ENCODE measurements at places on chromosomes 13 and 19.
A peak's percentile ranks its signal among the peaks of the same experiment; 100 is the strongest.

DNA sequence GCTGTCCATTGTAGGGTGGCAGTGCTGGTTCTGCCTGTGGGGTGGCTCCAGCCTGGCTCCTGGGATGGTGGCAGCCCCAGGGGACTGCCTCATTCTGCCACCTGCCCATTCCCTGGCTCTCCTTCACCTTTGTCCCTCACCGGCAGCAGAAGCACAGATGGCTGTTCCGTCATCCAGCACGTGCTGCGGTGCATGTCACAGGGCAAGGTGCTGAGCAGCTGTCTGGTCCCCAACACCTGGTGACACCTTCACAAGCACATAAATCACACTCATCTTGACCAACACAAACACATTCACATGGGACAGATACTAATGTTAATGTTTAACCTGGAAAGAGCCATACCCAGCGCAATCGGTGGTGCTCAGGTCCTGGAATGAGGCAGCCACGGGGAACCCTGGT lies 126.8 kb downstream of the UQCRFS1 start:
- DNase-seq = no peak

DNA sequence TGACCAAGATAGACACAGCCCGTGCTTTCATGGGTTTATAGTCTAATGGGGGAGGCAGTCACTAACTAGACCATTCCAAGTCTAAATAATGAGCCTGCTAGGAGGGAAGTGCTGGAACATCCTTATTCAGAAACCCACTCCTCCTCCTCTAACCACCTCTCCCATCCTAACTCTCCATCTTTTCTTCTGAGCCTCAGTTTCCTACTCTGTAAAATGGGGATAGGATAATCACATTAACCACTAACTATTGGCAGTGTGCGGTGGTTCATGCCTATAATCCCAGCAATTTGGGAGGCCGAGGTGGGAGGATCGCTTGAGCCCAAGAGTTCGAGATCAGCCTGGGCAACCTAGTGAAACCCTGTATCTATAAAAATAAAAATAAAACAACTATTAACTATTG lies 68.7 kb downstream of the MAP4K1 start:
- no peak for DNase-seq

- no peak for DNase-seq
Observed at GRCh38 chr19:1222394-1222793, 15.4 kb downstream of the CBARP start.

DNA sequence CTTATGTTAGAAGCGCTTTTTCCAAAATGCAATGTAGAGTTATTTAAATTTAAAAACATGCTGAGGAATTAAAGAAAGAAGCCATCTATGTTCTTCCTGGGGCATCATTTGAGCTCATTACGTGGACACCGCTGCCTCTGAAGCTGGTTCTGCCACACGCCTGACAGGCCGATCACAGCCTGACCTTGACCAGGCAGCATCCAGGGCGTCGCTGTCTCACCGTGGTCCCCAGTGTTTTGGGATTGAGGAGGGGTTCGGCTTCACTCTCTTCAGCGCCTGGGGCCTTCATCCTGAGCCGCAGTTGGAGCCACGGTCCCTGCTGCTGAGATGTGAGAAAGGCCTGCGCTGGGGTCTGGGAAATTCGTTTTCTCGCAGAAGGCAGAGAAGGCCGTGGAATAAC lies 64.0 kb downstream of the ATP11A start:
- DNase-seq = no peak

DNA sequence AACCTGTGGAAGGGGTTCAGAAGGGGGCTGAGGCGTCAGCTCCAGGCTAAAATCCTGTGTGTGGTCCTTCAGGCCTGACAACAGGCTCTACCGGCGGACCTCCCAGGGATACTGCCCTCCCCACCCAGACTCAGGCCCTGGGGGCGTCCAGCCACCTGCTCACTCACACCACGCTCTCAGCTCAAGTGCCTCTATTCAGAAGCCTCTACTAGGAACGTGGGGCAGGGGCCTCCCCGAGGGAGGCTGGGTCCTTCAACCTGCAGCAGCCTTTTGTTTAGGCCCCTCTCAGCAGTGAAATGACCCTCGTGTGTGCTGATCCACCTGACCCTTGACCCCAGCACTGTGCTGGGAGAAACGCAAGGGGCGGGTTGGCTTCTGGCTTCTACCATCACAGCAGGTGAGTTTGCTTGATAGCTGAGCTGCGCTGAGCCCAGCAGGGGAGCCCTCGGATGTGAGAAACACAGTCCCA lies 10.6 kb downstream of the PLPP2 start:
- DNase-seq = no peak

GRCh38 chr19:39398297-39398864 lies 7.2 kb downstream of the MED29 start:
- DNase-seq = no peak

- DNase-seq = no peak
Observed at GRCh38 chr19:35247526-35248309, 1.1 kb upstream of the LSR start.

DNA sequence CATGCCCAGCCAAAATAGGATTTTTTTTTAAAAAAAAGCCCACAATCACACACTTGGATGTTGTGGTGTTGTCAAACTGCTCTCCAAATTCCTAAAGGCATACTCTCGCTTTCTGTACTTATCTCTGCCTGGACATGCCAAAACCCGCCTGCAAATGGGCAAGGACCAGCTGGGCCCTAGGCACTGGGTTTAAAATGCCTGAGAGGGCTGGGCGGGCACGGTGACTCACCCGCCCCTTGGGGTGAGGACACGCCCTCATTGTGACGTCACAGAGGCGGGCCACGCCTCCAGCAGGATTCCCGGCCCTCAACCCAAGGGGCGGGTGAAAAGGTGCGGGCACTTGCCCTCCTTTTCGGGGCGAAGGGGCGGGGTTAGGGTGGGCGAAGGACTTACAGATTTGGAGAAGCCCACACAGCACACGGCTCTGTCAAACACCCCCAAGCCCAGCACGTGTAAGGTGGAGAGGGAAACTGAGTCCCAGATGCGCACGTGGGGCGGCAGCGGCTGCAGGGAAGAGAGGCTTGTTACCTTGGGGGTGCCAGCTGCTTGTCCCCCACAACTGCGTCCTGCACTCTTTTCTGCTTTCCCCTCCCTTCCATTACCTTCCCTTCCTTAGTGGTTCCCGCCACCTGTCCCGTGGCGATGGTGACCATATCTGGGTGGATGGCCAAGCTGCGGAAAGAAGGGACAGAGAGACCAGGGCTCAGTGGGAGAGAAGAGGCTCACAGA lies 6.6 kb downstream of the EML2 start:
- peak; percentile 66 for DNase-seq

DNA sequence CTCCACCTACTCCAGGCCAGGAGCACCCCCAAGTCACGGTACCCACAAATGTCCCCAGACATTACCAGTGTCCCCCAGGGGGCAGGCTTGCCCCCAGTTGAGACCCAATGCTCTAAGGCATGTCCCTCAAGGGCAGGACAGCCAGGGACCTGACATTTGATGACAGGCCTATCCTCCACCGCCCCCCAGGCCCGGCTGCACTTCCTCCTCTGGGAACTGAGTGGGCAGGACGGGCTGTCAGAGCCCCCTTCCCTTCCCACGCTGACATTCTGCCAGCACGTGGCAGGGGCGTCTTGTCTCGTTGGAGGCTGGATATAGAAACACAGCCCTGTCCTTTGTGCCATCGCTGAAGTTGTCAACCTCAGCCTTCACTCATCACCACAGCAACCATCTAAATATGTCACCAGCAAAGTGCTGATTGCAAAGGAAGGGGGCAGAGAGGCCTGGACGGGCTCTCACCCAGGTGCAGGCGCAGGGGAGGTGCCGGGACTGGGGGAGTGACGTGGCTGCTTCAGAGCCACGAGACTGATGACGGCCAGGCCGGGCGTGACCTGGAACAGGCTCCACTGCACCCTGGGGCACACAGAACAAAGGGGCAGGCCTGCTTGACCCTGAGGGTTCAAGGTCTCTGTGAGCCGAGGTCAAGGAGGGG lies 38.4 kb downstream of the GNG7 start:
- no peak for DNase-seq

- no peak for DNase-seq
Observed at GRCh38 chr13:53010374-53011105, 18.1 kb upstream of the OLFM4 start.

DNA sequence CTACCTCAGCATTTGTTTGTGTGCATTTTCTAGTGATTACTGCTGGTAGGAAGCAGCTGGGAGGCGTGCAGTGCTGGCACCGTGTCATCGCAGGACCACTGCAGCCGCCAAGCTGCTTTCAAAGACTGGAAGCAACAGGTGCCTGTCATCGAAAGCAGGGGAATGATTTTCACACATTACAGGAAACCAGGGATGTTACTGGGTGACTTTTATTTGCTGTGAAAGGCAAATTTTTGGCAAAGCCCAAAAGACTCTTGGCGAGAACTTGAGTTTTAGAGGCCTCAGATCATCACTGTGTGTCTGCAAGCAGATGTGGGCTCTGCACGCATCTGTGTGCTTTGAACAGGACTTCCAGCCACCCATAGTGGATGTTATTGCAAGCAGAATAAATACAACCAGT lies 176.4 kb downstream of the FLT1 start:
- DNase-seq = no peak

GRCh38 chr19:10284960-10285278 lies 1.8 kb upstream of the ICAM4 start:
- DNase-seq = no peak

GRCh38 chr13:25306671-25307464 lies 5.4 kb downstream of the NUP58 start:
- DNase-seq = no peak

- DNase-seq = no peak
Observed at GRCh38 chr13:50075619-50076097, 60.4 kb downstream of the KCNRG start.

DNA sequence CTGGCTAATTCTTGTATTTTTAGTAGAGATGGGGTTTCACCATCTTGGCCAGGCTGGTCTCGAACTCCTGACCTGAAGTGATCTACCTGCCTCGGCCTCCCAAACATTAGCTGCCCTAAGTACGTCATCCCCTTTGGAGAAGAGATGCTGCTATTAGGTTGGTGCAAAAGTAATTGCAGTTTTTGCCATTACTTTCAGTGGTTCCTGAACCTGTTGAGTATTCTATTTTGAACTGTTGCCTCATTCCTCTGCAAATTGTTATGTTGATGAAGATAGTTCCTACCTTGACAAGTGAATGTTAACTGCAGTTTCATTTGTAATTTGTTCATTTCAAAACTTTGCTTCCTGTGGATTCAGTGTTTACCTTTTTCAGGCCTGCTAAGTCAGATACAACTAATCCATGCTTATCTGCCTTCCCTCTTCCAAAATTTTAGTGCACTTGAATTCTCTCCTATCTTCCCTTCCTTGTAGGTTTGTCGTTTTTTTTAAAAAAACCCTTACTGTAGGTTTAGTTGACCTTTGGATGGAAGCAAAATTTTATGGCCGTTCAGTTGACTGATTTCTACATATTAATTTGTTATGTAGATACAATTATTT lies 24.0 kb downstream of the ZMYM2 start:
- no peak for DNase-seq

DNA sequence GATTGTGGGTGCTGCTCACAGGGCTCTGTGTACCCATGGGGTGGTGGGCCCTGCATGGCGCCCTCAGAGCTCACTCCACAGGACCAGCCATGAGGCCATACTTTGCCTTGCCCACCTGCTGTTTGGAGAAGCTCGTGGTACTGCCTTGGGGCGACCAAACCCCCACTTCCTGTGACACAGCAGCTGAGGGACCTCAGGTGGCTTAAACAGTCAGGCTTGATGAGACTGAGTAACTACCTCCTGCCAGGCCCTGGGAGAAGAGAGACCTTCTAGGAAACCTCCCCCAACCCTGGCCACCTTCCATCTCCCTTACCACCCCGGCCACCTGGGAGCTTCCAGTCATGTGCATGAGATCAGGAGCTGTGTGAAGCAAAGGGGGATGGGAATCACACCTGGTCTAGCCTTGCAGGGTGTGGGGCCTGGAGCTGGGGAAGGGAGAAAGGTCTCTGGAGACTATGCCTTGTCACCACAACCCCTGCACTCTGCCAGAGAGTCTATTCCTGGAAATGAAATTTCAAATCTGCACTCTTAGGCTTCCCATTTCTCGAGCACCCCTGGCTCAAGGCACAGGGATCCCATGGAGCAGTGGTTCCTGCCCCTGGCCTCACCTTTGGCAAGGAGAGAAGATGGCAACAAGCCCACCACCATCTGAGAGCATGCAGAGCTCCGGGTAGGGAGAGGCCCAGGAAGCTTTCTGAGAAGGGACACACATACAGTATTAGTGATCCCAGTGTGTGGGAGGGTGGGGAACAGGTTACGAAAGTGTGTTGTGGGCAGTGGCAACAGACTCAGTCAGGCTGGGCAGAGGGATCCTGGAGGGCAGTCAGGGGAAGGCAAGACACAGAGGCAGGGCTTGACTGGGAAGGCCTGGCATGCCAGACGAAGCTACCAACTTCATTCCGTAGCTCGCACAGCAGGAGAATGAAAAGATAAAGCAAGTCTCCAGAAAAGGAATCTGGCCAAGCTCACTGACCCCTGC lies 125.0 kb downstream of the URI1 start:
- DNase-seq = no peak

Data from NCI-H446 treated with DMSO at 0.1 percent for 48 hours (cell line).